ENCODE measurements at places on chromosomes 1 and 21.

- no peak for DNase-seq
These were observed 777 bp downstream of the LRRC41 start for GRCh38 chr1:46302641-46303037.

DNA sequence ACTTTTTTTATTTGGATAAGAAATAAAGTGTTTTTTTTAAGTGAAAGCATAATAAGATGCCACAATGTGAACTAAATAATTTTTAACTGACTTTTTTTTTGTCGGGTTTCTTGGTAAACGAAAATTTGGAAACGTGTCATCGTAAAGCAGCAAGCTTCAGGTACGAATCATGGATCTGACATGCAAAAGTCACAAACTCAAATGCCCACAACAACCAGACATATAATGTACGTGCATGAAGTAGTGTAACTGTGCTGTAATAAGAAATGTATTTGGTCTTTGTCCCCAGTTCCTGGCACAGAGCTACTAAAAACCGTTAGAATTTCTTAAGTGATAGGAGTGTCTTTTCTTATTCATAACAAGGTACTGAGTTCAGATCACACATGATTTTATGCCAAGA, 44.3 kb upstream of the LRRC7 start:
- no peak for DNase-seq

- DNase-seq, result no peak
These were observed 113.1 kb downstream of the ITSN1 start for GRCh38 chr21:33755354-33755753.

DNA sequence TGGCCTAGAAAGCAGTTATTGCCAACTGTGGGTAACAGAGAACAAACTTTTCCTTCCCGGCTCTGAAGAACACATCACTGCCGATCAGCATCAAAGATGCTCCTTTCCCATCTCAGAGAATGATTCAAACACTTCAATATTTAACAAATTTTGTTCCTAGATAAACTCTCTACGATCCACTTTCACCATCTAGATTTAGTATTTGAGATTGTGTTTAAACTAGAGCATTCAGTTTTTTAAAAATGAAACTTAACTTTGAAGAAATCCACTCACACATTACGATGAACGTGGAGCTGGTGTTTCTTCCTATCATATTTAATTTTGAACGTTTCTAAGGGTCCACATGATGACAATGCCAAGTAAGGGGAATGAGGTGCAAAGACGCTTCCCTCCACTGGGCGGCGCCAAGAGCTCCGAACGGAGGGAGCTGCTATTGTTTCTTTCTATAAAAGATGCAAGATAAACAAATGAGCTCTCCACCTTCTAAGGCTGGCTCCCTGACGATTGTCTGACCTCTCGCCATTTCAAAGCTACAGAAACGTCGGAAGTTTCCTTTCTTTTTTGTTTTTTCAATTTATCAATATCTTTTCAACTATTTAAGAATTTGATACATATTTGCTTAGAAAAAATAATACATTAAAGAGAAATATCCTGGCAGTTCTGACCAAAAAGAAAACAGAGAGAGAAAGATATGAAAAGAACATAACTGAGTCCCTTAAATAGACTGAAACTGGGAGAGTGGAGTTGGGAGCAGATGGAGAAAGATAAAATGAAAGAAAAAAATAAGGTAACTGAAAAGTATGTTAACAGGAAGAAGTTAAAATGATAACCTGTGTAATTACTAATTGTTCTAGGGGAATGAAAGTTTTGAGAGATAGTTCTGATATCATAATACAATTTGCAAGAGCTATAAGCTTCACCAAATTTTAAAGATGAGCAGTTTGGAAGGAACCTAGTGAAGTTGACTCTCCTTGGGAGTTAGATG, 4.4 kb upstream of the BARHL2 start:
- DNase-seq, result no peak

- DNase-seq, result no peak
These were observed 124.6 kb downstream of the OLFML2B start for GRCh38 chr1:161899091-161899490.

DNA sequence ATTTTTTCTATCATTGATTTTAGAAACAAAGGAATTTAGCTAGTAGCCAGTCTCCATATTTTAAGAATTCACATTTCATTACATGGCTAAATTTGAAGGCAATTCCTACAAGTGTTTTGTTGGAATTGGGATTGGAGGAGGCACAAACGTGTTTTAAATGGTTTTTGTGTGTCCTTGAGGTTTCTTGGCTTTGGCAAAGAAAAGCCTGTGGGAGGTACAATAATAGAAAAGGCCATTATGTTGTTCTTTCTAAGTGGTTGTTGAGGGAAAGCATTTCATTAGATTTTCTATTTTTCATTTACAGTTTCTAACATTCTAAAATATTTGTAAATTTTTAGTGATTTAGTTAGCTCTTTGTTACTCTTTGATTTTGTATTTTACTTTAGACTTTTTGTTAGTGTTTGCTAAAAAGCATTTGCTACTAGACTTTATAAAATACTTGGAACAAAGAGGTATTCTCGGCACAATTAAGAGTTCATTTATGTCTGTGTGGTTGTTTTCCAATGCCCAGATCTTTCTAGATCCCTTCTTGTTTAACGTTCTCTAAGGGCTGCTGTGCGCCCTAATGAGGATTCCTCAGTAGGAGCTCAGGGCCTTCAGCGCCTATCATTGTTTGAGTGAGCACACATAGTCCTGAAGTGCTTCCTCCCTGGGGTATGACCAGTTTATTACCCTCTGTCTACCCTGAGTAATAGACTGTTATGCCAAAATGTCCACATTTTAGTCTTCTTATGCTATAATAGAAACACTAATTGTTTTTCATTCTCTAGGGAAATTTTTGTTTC, 70.0 kb upstream of the KIAA1614 start:
- no peak for DNase-seq

DNA sequence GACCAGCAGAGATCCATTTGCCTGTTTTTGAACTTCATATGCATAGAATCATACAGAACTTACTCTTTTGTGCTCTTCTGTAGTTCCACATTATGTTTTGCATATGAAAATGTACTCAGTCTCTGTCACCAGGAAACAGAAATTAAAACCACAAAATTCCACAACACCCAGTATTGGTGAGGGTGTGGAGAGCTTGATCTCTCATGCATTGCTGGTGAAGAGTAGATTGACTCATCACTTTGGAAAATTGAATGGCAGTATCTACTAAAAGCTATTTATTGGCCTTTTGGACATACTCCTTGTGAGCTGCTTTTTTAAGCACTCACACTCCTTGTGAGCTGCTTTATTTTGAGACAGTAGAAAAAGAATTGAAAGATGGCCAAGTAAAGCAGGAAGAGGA, 43.3 kb downstream of the VTCN1 start:
- DNase-seq, result no peak

DNA sequence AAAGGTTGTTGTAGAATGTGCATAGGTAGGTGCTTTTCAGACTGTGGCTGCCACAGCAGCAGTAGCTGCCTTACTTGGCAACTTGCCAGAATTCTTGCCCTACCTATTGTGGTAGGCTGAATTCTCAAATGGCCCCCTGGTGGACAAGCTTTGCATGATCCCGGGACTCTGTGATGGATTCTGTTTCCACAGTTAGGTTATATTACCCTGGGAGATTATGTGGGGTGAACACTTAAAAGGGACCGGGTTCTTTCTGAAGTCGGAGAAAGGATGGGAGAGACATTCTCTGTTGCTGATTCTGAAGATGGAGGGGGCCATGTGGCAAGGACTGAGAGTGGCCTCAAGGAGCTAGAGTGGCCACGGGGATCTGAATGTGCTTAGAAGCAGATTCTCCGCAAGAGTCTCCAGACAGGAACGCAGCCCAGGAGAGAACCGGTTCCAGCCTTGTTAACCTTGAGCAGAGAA, 32.1 kb upstream of the KCNE1 start:
- no peak for DNase-seq

All from GM12878 (cell line).